ENCODE measurements at places on chromosomes 3 and 15.

GRCh38 chr3:152968388-152969024 lies 133.6 kb downstream of the P2RY1 start:
- no peak for DNase-seq

GRCh38 chr3:147514366-147515160 lies 105.4 kb downstream of the ZIC1 start:
- no peak for DNase-seq

DNA sequence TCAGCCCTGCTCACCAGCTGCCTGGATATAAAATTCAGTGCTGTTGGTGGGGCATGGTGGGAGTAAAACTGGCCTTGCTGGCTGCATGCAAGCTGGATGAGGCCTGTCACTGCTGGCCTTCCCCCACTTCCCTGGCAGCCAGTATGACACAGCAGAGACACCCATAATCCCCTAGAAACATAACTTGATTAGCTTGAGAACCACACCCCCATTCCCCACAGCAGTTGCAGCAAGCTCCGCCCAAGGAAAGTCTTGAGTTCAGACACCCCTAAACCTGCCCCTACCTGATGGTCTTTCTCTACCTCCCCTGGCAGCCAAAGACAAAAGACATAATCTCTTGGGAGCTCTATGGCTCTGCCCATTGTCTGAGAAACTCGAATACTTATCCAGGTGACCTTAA lies 405.1 kb upstream of the NECTIN3 start:
- no peak for DNase-seq

DNA sequence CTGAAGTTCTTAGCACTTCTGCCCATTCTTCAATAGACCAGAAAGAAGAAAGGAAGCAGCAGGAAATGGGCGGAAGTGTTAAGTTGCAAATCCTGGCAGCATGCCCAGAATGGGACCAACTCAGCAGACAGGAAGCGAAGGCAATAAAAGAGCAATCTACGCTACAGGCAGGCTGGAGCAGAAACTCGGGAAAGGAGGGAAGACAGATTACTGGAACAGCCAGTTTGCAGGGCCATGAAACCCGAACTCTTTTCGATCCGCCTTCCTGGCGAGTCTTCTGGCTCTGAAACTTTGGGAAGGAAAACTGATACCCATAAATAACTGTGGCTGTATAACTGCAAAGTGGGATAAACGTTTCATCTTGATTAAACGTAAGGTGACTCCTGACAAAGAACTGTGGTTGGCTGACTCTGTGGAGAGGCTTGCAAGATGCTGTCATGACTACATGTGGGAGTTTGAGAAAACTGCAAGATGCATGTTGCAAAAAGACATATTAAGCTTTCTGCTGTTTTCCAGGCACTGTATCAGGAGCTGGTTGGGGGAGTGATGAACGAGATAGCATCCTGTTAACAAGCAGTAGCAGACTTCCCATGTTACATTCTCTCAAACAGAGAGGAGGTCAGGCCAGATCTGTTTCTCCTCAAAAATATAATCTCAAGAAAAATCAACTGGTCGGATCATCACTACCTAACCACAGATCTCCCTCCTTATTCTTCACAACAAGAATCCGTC lies 67.8 kb downstream of the FMN1 start:
- DNase-seq = peak; percentile 42

GRCh38 chr3:14093831-14094230 lies 30.8 kb downstream of the CHCHD4 start:
- no peak for DNase-seq

GRCh38 chr3:138112362-138112761 lies 3.0 kb downstream of the DZIP1L start:
- DNase-seq = no peak

DNA sequence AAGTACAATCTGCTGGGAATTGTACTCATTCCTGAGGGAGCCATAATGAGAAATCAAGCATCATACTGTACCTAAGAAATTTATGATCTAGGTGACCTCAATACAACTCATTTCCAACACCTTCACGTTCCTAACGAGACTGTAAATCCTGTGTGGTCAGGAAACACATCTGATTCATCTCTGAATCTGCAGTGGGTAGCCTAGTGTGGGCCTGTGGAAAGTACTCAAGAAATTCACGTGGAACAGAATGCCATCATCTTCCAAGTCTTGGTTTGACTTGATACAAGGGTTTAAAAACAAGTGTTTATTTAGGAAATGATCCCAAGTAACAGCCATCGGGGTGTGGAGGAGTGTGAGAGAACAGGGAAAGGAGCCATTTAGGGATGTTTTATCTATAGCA lies 568.9 kb downstream of the EDEM1 start:
- no peak for DNase-seq

- no peak for DNase-seq
These were observed 26.9 kb downstream of the BFSP2 start for GRCh38 chr3:133426721-133427120.

GRCh38 chr3:124257336-124257864 lies 265.5 kb upstream of the ROPN1 start:
- no peak for DNase-seq

- DNase-seq = no peak
These were observed 45.6 kb downstream of the CMC1 start for GRCh38 chr3:28287046-28287445.

DNA sequence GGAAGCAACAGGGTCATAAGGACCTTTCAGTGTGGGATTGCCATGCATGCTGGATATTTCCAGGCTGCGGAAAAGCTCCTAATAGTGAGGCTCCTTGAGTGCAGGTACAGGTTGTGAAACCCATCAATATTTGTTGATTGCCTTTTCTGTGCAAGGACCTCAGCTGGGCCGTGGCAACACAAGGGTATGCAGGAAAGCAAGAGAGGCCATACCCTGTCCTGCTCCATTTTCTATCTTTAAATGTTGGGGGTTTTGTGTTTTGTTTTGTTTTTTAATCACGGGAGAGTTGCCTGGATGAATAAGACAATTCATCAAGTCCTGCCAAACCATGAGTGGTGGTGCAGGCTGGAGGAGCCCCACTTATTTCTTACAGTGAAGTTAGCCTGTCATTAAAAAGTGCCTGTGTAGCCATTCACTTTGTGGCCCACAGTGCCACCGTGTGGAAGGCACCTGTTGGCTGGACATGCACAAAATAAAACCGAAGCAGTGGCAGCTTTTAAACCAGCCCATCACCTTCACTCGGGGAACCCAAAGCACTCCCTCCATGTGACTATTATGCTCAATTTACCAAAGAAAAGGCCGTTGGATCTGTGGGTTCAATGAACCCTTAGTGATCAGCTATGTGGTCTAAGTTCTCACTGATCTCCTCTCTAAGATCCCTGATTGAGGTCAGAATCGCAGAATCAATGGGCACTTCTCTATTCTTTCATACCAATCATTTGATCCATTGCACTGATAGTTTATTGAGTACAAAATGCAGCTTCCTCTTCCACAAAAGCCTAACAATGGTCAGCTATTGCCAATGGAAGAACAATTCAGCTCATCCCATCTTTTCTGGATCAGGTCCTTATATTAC lies 42.2 kb downstream of the CLDN18 start:
- DNase-seq = no peak

DNA sequence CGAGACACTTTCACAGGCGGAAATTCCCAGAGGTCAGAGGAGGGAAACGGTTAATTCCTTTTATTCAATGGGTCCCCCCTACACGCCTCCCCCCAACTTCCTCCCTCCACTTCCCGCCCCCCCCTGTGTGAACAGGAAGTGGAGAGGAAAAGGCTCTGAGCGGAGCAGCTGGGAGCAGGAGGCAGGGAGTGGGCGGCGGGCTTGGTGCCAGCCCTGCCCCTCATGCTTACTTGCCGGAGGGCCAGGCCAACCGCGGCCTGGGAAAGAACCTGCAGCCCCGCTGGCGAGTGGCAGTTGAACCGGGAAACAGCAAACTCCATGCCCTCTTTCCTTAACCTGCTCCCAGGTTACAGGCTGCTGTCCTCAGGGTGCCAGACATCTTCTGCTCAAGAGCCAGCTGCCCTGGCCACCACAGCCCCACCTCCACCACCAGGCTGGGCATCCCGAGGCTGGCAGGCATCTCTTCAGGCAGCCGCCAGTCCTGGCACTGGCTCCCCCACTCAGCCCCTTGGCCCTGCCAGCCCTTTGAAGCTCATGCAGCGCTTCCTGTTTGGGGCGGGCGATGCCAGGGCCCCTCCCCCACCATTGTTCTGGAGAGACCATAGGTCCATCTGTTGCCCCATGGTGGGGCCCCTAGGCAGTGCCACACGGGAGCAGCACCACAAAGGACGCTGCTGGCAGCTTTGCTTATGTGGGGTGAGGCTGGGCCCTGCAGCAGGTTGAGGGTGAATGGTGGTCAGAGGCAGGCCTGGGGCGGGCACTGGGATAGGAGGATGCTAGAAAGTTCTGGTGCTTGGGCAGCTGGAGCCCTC lies 12.9 kb downstream of the VPS18 start:
- DNase-seq = no peak

GRCh38 chr15:77599899-77600298 lies 32.8 kb downstream of the LINGO1 start:
- DNase-seq = no peak

- no peak for DNase-seq
These were observed 51.6 kb downstream of the LIPC start for GRCh38 chr15:58483376-58483775.

Measured in liver (tissue), 10 donors.